ENCODE measurements at places on chromosomes 16 and 17.

- DNase-seq = no peak
Measured at GRCh38 chr17:21140911-21141310, 14.1 kb downstream of the DHRS7B start.

DNA sequence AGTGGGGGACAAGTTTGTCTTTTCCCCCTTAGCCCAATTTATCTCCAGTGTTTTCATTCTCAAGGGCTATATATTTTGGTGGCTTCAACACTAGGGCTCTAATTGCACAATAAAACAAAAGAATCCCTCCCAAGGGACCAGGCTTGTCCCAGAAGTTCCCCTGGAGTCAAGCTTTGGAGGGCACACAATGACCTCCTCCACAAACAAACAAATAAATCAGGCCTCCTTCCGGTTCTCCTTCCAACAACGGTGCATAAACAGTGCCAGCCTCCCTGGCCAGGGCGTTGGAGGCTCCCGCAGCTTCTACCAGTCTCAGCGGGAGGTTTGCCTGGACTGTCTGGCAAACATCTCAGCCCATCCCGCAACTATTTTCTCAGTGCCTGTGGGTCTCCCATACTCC is 188.0 kb upstream of the FOXF1 start:
- DNase-seq = no peak

DNA sequence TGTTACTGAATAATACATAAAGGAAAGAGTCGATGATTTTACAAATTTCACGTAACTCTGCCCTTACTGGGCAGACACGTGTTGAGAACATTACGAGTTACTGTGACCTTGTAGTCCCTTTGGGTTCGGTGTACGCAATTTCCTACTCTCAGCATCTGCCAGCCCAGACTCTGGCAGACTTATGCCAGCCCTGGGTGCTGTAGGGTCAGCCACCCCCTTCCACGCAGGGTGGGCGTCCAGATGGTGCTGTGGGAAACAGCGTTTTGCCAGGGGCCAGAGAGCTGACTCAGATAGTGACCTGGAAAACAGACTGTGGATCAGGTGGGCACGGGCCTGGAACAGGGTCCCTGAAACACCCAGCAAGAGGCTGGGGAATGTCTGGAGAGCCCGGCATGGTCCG is 148.9 kb downstream of the RPTOR start:
- no peak for DNase-seq

- DNase-seq = peak; percentile 31
Measured at GRCh38 chr17:5011928-5012327, 14.2 kb downstream of the KIF1C start.

DNA sequence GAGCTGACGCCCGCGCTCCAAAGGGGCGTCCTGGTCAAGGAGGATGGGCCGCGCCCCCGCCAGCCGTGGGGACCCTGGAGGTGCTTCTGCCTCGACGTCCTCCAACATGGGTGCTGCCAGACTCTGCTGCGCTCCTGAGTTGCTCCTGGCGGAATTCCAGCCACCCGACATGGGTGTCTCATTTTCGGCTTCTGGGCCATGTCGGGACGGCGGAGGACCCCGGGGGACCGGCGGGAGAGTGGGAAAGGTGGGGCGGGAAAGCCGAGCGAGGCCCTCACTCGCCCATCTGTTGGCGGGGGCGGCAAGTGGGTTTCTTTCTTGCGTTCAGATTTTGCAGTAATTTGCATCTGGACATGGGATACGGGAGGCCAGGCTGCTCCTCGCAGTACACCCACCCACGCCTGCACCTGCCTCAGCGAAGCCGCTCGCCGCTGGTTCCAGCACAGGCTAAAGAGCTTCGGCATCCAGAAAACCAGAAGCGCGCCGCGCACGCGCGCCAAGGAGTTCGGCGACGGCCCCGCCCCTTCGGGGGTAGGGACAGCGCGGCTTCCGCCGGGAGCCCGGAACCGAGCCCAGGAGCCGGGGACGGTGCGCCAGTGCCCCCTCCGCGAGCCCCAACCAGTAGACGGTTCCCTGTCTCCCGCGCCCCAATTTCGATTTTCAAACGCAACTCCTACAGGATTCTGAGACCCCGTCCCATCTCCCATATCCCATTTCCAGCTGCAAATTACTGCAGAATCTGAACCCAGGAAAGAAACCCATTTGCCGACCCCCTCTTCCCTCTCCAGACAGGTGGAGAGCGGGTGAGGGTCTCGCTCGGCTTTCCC is at the start of gene ARMC7:
Gene ARMC7 (plus strand): TSS at position 563 of the 827 bp plus-strand sequence. CDS start 320 bp downstream, outside the sequence.
- peak; percentile 72 for DNase-seq

DNA sequence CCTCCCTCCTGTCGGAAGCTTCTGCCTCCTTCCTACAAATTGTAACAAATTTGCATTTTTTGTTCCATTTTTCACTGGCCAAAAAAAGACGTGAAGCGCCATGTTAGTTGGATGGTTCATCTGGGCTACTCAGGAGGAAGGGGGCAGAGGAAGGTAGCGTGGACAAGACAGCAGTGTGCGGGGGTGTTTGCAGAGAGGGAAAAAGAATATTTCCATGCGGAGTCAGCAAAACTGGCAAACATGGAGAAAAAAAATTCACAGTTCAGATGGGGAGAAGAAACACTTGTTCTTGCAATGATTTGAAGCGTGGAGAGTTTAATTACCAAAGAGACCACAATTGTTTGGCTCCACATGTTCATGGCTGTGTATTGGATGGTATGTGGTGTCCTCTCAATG is 138.8 kb upstream of the ERCC4 start:
- DNase-seq = no peak

DNA sequence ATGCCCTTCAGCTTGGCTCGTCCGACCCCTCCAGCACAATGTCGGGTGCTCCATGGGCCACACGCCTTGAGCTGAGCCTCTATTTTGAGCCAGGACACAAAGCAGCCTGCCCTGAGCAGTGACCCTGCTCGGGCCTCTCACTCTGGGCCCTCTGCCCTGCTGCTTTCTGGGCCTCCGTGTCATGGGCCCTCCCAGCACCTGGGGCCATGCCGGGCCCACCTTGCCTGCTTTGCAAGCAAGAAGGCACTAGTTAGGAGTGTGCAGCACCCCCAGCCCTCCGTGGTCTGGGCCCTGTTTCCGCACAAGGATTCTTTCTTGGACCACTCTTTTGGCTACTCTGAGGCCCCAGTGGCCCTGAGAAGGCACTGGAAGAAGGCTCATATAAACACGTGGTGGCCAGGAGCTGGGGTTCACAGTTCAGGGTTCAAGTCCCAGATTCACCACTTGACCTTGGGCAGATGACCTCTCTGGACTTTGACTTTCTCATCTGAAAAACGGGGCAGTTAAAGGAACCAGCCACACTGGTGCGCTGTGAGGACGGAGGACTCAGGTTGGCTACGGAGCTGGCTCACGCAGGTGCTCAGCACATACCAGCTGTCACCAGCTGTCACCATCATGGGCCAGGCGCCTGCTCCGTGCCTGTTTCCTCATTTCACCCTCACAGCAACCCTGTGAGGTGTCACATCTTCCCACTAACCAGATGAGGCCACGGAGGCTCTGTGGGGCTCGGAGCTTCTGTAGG is 166.0 kb upstream of the GSE1 start:
- no peak for DNase-seq

GRCh38 chr16:81070979-81071378 is 6.1 kb downstream of the C16orf46 start:
- no peak for DNase-seq

DNA sequence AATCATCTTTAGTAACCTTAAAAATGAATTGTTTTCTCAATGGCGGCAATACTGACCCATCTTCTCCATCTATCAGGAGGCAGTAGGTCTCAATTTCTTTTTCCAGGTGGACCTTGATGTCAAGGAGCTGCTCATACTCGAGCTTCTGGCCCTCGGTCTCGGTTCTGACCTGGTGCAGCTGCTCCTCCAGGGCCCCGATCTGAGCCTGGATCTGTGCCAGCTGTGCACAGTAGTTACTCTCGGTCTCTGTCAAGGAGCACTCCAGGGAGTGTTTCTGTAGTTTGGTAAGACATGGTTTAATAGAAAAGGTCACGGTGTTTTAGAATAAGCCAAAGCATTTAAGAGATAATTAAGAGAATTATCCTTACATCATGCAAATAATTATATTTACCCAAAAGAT is 4.9 kb downstream of the KRT27 start:
- no peak for DNase-seq

DNA sequence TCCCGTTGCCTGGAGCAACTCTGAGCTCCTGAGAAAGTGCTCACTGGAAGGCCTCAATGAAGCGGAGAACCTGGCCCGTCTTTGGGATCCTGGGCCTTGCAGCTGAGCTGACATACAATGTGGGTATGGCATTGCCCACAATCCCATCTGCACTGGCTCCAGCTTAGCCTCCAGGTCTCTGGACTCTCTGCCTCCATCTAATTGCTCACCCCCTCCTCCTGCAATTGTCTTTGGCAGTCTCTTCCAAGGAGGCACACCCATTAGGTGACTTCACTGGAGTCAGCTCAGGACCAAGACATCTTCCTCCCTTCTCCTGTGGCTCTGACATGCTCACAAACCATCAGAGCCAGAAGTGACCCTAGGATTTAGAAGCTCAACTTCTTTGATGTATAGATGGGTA is 1.5 kb downstream of the DLX4 start:
- DNase-seq = no peak

DNA sequence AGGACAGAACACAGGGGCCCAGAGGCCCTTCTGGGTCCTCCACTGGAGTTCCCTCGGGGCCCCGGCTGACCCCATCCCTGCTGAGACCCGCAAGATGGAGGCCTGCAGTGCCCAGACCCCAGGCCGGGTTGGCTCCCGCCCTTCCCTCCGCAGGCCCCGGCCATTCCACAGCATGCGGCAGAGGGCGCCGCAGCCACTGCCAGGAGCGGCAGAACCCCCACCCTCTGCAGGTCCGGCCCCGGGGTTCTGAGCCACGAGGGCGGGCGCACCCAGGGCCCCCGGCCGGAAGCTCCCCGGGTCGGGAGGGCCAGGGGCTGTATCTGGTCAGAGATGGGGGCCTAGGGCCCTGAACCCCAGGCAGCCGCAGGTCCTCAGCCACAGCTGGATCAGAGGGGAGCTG is 2.4 kb upstream of the PERCC1 start:
- DNase-seq = no peak

DNA sequence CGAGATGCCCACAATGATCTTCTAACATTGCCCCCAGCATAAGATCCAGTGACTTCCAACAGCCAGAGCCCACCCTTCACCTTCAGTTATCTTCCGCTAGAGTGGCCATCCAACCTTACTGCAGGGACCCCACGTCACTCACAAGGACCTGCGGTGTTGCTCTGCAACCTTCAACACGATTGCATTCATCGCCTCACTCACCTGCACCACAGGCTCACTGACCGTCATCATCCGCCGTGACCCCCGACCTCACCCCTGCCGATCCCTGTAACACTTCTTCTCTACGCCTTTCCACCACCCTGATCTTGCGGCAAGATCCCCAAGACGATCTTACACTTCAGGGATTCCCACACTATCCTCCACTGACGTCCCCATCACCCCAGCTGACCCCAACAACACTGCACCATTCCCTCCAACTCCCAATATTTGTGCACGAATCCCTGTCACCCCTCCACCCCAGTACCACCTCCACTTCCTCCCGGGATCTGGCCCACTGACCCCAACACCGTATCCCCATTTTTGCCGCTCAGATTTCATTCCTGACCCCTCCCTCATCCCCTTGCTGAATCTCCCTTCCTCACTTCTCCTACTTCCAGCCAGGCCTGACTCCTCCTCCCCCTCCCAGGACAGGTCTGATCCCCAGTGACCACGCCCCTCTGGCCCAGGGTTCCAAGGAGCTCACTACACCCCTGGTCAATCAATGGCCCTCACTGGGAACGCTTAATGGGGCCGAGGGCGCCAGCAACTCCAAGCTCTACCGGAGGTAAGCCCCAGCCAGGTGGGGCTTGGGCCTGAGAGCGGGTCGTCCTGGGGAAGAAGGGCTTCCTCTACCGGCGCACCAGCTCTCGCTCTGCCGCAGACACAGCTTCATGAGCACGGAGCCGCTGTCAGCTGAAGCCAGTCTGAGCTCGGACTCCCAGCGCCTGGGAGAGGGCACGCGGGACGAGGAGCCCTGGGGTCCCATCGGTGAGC is 7.6 kb downstream of the RUNDC3A start:
- DNase-seq = no peak

GRCh38 chr17:15479703-15480102 is 12.3 kb upstream of the CDRT4 start:
- DNase-seq = peak; percentile 72

DNA sequence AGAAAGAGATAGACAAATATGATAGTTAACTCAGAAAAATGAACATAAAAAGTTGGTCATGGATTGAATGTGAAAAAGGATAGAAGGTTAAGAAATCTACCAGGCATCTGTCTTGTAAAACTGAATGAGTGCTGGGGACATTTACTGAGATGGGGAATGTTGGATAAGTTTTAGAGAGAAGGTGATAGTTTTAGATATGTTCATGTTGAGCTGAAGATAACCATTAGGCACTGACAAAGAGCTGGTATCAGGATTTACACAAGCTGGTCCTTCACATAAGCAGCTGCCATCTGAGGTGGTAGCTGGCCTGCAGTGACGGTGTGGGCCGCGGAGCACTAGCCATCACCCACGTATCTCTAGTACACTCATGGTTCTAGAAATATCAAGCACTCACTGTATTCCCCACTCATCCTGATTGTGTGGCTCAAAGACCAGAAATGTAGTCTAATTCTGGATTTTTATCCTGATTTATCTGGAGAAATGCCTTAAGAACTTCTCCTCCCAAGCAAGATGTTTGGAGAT is 194.4 kb upstream of the KCNJ16 start:
- no peak for DNase-seq

DNA sequence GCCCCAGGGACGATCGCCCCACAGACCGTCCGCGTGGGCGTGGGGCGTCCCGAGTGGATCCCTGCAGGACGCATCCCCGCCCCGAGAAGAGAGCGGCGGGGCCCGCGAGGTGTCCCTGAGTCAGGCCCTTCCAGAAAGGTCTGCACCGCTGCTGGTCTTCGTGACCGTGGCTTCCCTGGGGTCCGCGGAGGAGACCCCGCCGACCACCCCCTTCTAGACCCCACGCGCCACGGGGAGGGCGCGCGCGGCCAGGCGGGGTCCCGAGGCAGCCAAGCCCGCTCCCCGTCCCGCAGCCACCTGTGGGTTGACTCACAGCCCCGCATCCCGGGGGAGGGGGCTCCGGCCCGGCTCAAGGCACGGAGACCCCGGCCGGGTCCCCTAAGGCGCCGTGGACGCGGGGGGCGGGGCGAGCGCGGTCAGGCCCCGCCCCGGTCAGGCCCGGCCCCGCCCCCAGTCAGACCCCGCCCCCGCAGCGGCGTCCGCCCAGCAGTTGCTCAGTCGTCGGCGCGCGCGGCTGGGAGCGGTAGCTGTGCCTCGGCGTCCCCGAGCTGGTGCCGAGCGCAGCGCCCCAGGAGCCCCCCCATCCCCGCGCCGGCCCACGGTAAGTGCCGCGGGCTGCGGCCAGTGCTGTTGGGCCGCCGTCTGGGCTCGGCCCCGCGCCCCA is at the start of gene BAIAP3:
Gene BAIAP3 (plus strand): TSS at position 497 of the 664 bp plus-strand sequence. CDS start 4,905 bp downstream, outside the sequence.
- no peak for DNase-seq

GRCh38 chr16:67181346-67181745 is 2.4 kb downstream of the MATCAP1 start:
- DNase-seq = peak; percentile 93

DNA sequence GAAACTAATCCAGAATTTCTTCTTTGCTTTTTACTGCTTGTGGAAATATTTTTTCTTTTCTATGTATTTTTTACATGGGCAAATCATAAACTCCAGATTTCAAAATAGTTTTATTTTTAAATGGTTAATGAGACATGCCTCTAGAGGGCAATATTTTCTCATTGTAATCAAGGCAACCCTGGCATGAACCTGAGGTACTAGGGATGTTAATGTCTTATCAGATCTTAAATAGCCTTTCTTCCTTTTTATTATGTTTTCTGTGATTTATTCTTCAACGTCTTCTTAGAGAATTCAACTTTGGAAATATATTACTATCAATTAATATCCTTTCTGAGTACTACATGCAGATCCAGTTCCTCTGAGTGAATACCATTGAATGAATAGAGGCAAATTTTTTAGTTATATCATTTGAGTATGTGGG is 324.7 kb downstream of the BCAS3 start:
- peak; percentile 58 for DNase-seq

- no peak for DNase-seq
Measured at GRCh38 chr17:79790805-79791734, 5.8 kb downstream of the CBX8 start.

Measured in LHCN-M2 (cell line).